CD4-positive, alpha-beta T cell treated with Interleukin-17A for 4 hours (primary cell): ENCODE measurements at places on chromosomes 5 and 9.

- DNase-seq: no peak
Observed at GRCh38 chr9:108108280-108108851, 618.8 kb upstream of the KLF4 start.

- DNase-seq: no peak
Observed at GRCh38 chr9:122159925-122160246, 178 bp downstream of the MORN5 start.

DNA sequence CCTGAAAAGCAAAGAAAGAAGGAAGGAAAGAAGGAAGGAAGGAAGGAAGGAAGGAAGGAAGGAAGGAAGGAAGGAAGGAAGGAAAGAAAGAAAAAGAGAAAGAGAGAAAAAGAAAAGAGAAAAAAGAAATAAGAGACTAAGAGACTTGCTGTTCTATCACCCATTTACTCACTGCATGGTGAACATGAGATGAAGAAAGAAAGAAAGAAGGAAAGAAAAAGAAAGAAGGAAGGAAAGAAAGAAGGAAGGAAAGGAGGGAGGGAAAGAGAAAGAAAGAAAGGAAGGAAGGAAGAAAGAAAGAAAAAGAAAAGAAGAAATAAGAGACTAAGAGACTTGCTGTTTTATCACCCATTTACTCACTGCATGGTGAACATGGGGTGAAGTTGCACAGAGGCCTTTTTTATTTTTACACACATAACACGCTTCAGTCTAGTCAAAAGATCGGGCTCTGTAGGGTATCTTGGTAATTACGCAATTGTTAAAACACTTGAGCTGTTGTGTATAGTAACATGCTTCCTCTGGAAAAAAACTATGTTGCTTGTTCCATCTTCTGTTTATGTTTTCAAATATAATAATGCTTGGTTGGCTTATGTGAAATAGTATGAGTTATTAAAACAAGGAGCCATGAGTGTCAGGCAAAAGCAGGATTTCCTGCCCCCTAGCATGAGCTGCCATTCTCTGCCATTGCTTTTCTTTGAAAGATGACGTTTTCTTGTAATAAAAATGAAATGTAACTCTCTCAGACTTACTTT, 119.3 kb upstream of the ZNF608 start:
- no peak for DNase-seq

- no peak for DNase-seq
Observed at GRCh38 chr5:59246145-59246869, 647.2 kb downstream of the PDE4D start.

DNA sequence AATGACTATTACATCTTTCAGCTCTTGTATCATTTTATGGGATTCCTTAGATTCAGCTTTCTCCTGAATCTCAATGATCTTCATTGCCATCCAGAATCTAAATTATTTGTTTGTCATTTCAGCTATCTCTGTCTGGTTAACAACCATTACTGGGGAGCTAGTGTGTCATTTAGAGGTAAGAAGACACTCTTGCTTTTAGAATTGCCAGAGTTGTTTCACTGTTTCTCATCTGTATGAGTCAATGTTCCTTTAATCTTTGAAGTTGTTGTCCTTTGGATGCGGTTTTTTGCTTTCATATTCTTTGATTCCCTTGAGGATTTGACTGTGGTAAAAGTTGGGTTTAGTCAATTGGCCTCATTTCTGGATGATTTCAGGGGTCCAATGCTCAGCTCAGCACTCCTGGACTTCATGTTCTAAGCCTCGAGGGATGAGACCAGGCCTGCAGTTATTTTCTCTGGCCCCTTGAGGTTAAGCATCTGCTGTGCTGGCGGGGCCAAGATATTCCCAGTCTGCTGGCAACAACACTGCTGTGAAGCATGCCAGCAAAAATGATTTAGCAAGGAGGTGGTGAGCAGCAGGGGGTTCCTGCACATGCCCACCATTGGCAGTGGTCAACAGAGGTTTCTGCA, 102.4 kb upstream of the PCSK5 start:
- DNase-seq: no peak
